ENCODE measurements at places on chromosomes 6 and 20. TPM values are rescaled to one million over a fixed set of nuclear protein-coding genes. Genes with fewer than 3 reads are reported as not detected.

- DNase-seq: no peak
These were observed 29.6 kb downstream of the RAMACL start for GRCh38 chr6:166556863-166557322.

CGA gene
- total RNA-seq: not detected

GRCh38 chr6:158061709-158062461, 80.2 kb downstream of the SYNJ2 start:
- no peak for DNase-seq

DNA sequence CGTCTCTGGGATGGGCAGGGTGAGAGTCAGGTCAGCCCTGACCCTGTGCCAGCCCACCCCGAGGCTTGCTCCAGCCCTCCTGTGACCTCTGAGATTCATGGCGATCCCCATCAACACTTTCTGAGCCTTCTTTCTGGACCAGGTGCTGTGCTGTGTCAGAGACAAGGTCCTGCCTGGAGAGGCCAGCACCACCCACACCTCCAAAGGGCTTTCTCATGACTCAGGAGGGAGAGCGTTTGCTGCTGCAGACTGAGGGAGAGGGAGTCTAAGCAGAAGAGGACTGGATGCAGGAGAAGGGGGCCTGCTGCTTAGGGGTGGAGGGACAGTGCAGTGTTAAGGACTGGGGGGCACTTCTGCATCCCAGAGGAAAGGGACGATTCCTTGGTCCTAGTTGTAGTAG, 193.5 kb downstream of the LRFN2 start:
- no peak for DNase-seq

GRCh38 chr6:29925727-29926412, 16.5 kb upstream of the HLA-A start:
- no peak for DNase-seq

DNA sequence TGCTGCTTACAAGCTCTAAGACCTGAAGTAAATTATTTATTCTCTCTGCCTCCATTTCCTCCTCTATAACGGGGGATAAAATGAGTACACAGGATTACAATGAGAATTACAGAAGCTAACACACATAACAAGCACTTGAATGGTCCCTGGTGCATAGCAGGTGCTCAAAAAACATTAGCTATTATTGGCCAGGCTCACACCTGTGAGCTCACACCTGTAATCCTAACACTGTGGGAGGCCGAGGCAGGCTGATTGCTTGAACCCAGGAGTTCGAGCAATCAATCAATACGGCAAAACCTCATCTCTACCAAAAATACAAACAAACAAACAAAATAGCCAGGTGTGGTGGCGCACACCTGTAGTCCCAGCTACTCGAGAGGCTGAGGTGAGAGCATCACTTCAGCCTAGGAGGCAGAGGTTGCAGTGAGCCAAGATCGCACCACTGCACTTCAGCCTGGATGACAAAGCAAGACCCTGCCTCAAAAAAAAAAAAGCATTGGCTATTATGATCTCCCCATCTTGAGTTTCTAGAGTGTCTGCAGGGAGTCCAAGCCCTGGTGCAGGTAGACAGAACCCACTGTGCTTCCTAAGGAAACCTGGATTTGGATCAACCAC, 68.1 kb downstream of the PREX1 start:
- no peak for DNase-seq

KIF25 gene
- not detected for total RNA-seq

SEC23B gene
- total RNA-seq: 178 TPM

GRCh38 chr6:8750627-8751026, 315.3 kb upstream of the SLC35B3 start:
- no peak for DNase-seq

DNA sequence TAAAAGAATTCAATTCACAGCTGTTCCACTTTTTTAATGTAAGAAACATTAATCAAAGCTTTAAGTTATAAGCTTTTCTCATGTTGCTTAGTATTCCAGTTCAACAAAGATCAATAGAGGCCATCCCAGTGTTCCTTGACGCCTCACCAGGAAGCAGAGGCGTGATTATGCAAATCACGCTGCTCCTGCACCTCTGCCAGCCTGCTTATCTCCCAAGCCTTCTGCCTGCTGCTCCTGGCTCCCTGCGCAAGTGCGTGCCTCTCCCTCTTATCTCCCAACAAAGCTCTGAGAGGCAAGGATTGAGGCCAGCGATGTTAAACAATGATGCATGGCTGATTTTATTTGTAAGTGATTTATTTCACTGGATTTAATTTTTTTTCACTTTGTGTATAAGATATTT, 42.8 kb downstream of the INSM1 start:
- no peak for DNase-seq

DNA sequence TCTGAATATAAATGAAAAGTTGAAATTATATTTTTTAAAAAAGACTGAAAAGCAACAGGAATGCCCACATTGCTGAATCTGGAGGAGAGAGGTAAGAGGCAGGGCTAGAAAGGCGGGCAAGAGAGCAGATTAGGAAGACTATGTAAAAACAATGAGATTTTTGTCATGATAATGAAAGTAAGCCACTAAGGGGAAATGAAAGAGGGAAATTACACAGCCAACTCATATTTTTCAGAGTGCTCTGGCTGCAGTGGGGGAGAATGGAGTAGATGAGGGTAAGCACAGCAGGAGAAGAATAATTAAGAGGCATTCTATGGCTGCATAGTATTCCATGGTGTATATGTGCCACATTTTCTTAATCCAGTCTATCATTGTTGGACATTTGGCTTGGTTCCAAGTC, 281.9 kb downstream of the PKHD1 start:
- no peak for DNase-seq

DNA sequence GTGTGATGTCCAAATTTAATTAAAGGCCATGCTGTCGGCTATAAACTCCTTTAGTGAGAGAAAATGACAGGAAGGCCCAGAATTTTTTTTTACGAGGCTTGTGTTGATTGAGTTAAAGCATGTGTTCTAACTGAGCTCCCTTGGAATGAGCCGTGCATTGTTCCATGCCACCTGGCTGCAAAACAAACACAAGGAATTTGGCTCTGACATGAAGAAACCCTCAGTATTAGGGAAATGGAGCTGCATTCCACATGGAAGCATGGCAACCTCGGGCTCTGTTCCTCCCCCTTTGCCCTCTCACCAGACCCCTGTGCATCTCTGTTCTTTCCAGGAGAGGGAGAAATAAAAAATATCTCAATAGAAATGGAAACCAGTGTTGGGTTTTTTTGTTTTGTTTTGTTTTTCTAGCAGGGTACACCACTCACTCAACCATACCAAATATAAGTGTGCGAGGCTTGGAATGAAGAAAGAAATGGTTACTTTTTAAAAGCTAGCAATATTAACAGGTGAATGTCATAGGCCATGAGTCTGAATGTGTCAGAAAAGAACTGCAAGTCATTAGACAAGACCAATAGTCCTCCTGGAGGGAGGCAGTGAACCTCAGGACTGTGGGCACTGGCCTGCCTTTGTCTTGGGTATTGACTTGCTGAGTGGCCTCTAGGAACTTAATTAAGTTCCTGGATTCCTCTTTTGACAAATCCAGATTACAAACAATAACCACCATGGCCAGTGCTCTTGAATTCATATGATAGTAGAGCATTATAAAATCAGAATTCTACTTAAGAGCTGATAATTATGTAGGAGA, 935.1 kb downstream of the KIF16B start:
- DNase-seq: no peak

- DNase-seq: no peak
These were observed 117.3 kb downstream of the CRYBG1 start for GRCh38 chr6:106477790-106478189.

DNA sequence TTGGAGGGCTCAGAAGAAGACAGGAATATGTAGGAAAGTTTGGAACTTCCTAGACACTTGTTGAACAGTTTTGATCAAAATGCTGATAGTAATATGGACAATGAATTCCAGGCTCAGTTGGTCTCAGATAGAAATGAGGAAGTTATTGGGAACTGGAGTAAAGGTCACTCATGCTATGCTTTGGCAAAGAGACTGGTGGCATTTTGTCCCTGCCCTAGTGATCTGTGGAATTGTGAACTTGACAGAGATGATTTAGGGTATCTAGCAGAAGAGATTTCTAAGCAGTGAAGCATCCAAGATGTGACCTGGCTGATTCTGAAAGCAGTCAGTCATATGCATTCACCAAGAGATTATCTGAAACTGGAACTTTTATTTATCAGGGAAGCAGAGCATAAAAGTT, 45.1 kb downstream of the FRK start:
- DNase-seq: no peak

KIAA0408 gene
- total RNA-seq: not detected

GRCh38 chr20:48821261-48821920, 6.4 kb downstream of the PREX1 start:
- no peak for DNase-seq

DNA sequence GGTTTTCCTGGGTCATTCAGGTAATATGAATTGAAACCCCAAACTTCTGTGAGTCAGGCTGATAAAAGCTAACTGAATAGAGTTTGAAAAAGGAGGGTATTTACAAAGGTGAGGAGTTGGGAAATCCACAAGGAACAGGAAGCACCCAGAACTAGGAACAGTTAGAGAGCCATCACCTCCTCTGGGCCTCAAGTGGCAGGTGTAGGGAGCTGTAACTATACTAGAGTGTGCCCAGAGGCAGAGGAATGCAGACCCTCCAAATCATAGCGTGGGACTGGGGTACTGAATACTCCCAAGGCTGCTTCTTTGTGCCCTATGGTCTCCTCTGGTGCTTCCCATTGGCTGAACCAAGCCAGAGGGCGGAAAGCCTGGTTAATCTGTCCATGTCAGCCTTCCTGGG, 18.3 kb downstream of the TRIM38 start:
- DNase-seq: no peak

DNA sequence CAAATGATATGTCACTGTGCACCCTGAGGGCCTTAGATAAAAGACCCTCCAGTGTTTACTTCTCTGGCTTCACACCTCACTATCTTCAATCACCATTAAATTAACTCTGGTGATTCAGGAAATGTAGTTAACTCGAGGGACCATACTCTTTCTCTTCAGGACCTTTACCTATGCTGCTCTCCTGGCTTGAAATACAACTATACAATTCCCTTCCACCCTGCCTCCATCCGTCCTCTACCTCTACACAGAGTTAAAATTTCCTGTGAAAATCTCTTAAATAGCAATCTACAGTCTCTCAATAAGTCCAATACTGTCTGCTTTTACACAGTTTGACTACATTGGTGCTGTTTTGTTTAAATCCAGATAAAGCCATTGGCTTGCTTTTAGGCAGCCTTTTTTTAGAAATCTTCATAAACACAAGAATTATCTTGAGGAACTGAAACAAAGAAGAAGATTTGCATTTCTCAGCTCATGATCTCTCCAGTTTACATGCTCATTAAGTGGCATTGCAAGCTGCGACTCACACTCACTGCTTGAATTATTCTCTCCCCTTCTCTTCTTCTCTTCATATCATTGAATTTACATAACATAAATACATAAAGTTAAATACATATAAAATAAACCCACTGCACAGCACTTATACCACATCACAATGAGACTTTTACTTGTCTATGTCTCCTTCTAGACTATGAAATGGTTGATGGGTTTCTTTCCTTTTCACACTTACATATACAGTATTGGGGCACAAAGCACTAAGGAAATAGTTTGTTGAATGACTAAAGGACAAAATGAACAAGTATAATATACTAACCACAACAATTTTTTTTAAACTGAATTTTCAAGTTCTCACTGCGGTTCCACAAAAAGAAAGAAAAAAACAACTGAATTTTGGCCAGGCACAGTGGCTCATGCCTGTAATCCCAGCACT, 239.0 kb upstream of the KCNQ5 start:
- no peak for DNase-seq

DNA sequence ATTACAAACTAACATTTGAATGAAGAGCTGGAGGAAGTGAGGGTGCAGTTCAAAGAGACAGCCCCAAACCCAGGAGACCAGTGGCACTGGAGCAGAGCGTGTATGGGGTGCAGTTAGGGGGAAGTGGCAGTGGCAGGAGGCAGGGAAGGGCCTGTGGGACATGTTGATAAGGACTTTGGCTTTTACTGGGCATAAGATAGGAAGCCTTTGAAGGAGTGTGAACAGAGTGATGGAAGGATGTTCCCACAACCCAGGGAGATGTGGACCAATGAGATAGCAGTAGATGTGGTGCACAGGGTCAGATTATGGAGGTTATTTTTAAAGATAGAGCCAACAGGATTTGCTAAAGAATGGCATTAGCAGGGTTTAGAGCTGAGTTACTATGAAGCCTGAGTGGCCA, 56.4 kb downstream of the AIG1 start:
- DNase-seq: no peak

F13A1 gene
- total RNA-seq: not detected

SEMG1 gene
- not detected for total RNA-seq

DNA sequence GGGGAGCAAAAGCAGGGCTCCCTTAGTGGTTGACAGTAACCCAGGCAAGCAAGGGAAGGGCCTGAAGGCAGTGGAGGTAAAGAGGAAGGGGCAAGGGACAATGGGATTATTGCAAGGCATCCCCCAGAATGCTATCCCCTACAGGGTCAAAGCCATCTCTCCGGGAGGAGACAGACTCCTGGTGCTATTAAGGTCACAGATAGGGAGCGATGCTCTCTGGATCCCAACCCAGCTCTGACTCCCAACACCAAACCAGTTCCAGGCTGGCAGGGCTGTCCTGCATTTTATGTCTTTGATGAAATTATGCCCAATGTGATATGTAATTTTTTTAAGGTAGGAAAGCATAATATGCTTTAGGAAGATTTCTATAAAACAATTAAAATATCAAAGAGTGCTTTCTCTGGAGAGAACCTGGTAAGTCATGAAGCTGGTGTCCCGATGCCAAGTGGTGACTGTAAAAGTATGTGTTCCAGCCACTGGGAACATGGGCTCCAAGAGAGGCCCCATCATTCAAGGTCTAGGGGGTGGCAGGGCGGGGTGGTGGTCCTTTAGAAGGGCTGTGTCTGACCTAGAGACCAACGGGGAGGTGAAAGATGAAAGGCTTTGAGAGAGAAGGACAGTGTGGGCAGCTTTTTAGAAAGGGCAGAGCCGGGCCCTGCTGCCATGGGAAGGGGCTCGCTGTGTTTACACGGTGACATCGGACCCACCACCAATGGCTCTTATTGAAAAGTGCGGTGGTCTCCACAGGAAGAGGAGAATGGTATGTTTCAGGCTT, 276.5 kb downstream of the CDC5L start:
- DNase-seq: no peak

- DNase-seq: no peak
These were observed 303 bp downstream of the MBOAT1 start for GRCh38 chr6:20211941-20212391.

FNDC1 gene
- total RNA-seq: not detected

GRCh38 chr6:128511506-128511905, 8.9 kb downstream of the PTPRK start:
- DNase-seq: no peak

- no peak for DNase-seq
These were observed 115.6 kb upstream of the B3GAT2 start for GRCh38 chr6:71072508-71072907.

GRCh38 chr20:58698741-58699622, 6.4 kb downstream of the NPEPL1 start:
- no peak for DNase-seq

- no peak for DNase-seq
These were observed 17.1 kb downstream of the SULF2 start for GRCh38 chr20:47768016-47768824.
